ENCODE measurements at places on chromosomes 1 and 21.

DNA sequence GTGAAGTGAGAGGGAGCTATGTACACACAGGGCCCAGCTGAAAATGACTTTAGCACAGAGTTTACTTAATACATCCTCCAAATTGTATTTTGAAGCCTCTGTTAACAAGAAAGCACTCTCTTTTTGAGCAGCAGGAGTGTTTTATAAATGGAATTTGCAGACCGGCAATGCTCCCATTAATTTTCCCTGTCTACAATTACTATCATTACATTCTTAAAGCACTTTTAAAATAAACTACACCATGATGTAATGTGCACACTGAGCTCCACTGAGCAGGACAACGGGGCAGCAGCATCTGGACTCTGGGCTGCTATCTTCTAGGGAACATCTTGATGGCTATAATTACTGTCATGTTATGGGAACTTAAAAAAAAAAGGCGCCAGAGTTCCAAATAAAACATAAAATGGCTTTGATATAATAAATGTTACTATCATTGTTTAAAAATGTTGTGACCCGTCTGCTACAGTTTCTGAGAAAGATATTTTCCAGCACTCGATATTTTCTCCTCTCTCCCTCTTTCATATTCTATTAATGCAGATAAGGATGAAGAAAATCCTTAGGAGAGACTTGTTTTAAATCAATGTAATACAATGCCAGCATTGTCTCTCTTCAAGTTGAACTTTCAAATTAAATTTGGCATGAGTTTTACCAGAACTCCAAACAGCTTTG is 150.9 kb downstream of the HLX start:
- DNase-seq: no peak

DNA sequence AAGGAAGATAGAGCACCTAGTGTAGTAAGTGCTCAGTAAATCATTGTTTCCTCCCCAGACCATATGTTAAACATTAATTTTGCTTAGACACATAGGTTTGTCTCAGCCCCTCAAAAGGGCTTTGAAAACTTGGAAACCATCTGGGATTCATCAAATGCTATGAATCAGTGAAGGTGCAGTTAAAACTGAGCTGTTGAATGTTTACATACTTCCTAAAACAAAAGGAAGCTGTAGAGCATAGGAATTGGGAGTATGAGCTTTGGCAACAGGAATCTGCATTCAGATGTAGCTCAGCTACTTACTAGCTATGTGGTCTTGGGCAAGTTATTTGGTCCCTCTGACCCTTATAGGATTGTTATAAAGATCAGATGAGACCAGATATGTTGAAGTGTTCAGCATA is 18.7 kb upstream of the PODN start:
- DNase-seq: no peak

DNA sequence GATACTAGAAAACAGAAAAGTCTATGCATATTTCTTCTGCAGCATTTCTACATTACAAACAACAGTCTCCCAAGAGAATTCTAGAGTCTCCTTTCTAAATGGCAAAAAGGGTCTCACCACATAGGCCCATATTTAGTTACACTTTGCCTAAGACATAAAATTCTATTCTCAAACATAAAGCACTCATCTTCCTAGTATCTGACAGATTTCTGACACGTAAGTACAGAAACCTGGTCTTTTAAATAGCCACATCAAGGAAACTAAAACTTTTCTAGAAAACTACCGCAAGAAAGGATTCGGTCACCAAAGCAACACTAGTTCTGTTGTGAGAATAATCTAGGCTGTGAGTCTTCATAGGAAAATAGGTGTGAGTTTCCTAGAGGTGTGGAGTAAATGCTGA is 33.6 kb upstream of the CTSK start:
- no peak for DNase-seq

- no peak for DNase-seq
Observed at GRCh38 chr1:46569884-46570725, 18.7 kb upstream of the KNCN start.

- DNase-seq: no peak
Observed at GRCh38 chr1:201062511-201063091, 39.1 kb upstream of the KIF21B start.

GRCh38 chr1:198734323-198735008 is 95.6 kb downstream of the PTPRC start:
- DNase-seq: no peak

GRCh38 chr1:52927212-52928014 is at the start of gene SCP2:
Gene SCP2 (plus strand): TSS chr1:52927276. CDS start chr1:52927397, 121 bp downstream.
- DNase-seq: peak; percentile 75

DNA sequence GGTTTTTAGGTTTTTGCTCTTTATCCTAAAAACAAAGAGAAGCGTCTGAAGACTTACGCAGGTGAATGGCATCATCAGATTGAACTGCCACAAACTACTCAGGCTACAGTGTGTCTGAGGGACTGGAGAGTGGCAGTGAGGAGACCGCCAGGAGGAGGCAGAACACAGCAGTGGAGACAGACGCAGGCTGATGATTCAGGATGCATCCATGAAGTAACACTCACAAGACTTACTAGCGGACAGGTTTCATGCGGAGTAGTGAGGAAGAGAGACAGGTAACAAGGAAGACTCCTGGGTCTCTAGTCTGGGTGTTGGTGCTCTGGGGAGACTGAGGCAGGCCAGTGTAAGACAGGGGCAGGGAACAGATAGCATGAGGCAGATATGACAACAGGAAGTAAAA is 5.7 kb downstream of the HSF2BP start:
- DNase-seq: no peak

DNA sequence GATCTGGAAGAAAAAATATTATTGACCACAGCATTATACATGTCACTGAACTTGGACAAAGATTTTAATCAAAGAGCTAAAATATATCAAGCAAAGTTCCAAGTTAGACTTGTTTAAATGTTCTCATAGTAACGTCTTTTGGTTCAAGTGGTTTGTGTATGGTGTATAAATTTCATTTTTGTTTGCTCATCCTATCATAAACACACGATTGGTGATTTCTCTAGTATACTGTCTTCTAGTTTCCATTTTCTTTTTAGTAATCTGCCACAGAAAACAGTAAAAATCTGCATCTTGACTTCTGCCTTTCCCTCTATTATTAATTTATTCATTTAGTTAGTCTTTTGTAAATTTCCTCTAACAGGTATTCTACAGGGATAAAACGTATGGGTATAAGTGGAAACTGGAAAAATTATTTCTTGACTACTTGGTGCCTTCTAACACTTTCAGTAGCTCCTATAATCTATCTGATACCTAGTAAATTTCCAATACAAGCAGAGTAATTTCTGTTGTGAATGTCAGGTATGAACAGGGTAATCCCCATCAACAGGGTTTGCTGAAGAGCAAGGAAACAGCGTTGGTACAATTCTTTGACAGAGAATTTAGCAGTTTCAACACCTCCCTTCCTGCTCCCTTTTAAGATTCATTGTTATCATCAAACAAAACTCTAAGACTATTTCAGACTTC is 268.0 kb downstream of the PTPRC start:
- no peak for DNase-seq

DNA sequence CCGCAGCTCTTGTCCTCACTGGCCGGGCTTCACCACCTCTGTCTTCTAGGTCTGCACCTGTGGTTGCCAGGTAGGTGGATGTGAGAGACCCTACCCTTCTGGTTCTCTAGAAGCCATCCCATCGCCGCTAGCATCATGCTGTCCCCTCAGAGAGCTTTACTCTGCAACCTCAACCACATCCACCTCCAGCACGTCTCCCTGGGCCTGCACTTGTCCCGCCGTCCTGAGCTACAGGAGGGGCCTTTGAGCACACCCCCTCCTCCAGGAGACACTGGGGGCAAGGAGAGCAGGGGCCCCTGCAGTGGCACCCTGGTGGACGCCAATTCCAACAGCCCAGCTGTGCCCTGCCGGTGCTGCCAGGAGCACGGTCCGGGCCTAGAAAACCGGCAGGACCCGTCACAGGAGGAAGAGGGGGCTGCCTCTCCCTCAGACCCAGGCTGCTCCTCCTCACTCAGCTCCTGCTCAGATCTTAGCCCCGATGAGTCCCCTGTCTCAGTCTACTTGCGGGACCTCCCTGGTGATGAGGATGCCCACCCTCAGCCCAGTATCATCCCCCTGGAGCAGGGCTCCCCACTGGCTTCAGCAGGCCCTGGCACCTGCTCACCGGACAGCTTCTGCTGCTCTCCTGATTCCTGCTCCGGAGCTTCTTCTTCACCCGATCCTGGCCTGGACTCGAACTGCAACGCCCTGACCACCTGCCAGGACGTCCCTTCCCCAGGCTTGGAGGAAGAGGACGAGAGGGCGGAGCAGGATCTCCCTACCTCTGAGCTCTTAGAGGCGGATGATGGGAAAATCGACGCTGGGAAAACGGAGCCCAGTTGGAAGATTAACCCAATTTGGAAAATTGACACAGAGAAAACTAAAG is 1.2 kb downstream of the RUSC1 start:
- DNase-seq: no peak

GRCh38 chr1:171438441-171438840 is 46.9 kb upstream of the PRRC2C start:
- no peak for DNase-seq

- no peak for DNase-seq
Observed at GRCh38 chr1:165055581-165055980, 300.9 kb downstream of the LMX1A start.

DNA sequence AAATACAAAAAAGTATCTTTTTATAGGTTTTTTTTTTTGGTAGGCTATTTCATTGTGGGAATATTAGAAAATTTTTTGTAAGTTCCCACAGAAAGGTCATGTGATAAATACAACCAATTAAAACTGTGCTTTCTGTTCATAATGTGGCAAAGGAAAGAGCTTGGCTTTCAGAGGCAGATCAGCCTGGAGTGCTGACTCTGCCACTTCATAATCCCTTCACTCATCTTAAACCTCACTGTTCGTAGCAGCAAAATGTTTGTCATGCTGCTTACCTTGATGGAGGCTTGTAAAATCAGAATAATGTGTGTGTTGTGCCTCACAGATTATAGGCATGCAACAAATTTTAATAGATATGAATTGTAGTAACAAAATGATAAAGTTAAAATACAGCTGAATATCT is 176.8 kb downstream of the ZP4 start:
- no peak for DNase-seq

DNA sequence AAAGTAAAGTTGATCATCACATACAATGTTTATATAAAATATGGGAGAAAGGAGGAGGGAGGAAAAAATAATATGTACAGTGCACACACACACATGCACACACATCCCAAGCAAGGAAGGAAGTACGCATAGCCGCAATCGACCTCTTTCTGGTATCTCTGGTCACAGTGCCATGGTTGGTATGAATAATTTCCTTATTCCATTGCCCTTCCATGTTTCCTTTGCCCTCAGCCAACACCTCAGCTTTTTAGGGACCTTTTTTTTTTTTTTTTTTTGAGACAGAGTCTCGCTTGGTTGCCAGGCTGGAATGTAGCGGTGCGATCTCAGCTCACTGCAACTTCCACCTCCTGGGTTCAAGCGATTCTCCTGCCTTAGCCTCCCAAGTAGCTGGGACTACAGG is 20.6 kb downstream of the CITED4 start:
- DNase-seq: no peak

- DNase-seq: no peak
Observed at GRCh38 chr1:183580281-183580682, 10.0 kb downstream of the NCF2 start.

DNA sequence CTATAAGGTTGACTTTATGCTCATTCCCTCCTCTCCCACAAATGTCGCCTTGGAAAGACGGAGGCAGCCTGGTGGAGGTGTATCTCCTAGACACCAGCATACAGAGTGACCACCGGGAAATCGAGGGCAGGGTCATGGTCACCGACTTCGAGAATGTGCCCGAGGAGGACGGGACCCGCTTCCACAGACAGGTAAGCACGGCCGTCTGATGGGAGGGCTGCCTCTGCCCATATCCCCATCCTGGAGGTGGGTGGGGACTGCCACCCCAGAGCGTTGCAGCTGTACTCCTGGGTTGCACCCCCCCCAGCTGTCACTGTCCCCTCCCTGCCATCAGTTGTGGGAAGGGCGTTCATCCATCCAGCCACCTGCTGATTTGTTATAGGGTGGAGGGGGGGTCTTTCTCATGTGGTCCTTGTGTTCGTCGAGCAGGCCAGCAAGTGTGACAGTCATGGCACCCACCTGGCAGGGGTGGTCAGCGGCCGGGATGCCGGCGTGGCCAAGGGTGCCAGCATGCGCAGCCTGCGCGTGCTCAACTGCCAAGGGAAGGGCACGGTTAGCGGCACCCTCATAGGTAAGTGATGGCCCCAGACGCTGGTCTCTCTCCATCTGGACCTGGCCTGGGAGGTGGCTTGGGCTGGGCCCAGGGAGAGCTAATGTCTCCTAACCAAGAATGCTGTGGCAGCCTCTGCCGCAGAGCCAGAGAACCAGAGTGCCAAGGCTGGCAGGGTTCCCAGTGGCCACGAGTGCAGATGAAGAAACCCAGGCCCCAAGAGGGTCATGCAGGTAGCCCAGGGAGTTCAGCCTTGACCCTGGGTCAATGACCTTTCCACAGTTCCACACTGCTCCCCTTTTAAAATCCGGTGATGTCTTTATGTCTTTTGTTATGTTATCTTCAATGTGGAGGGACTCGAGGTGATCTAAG is 13.1 kb downstream of the PCSK9 start:
- DNase-seq: no peak

GRCh38 chr1:97136996-97137395 is 415.4 kb downstream of the PTBP2 start:
- DNase-seq: no peak

DNA sequence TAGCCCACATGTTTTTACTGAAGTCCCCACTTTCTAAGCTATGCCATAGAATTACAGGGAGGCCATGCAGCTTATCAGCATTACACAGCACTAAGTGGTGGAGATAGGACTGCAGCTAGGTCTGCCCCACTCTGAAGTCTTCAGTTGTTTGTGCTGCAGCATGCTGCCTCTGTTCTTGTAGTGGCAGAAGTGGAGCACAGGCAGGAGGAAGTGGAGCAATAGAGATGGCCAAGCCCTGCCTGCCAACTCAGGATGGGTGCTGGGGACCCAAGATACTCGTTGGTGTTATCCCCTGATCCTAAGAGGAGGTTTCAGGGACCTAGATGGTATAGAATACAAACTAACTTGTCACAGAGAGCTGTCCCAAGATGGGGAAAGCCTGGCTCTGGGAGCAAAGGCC is 12.9 kb downstream of the MRPL37 start:
- DNase-seq: no peak

DNA sequence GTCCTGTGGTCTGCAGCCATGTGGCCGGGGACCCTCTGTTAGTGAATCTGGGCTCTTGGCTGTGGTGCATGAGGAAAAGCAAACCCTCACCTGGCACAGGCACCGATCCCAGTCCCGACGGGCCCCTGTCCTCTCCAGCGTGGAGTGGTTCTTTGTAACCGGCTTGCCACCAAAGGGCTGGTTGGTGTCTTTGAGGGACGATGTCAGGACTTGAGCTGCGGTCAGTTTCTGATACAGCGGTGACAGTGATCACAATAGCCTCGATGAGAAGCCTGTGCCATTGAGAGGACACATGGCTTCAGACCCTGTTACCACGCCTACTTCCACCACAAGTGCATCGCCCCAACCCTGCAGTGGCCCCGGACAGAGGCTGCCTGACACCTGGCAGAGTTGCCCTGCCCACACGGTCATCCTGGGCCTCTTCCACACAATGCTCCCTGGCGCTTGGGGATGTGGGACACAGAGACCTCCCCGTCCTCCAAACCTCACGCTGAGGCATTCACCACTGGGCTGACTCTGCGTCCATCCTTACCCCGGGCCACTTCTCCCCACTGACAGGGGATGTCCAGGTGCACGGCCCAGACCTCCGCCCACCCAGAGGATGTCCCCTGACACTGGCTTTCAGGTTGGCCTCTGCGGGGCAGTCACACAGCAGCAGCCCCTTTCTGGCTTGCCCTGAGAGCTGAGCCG is 18.8 kb upstream of the ACTRT2 start:
- no peak for DNase-seq
